ENCODE measurements at places on chromosomes 5 and 9.

- no peak for DNase-seq
These were observed 451.6 kb downstream of the TLE1 start for GRCh38 chr9:81237565-81238231.

DNA sequence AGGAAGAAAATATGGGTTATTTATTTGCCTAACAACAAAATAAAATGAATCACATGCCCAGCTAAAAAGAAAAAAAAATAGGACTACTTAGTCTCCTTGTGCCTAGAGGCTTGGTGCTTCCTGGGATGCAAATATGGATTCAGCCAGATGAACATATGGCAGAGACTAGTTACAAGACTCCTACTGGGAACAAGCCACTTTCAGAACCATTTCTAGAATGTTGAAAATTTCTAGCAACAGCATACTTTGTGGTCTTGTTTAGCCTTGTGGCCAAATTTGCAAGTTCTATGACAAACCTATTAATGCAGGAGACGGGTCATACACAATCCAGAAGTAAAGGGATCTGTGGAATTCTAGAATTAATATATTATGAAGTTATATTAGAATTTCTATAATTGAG is 198.7 kb downstream of the CHSY3 start:
- DNase-seq: no peak

- no peak for DNase-seq
These were observed 45.2 kb downstream of the NEK6 start for GRCh38 chr9:124302921-124303320.

DNA sequence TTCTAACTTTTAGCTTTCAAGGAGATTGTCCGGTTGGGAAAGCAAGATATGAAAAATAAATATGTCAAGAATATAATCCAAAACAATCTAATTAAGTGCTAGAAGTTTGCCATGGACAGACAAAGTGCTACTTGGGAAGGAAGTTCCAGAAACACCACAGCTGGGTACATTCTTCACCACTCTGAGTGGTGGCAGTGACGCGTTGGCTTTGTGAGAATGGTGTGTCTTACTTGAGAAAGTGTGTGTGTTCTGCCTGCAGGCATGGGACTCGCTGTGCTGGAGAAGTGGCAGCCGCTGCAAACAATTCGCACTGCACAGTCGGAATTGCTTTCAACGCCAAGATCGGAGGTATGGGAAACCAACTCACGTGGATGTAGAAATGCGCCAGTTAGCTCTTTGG is 177.2 kb downstream of the PCSK5 start:
- no peak for DNase-seq

DNA sequence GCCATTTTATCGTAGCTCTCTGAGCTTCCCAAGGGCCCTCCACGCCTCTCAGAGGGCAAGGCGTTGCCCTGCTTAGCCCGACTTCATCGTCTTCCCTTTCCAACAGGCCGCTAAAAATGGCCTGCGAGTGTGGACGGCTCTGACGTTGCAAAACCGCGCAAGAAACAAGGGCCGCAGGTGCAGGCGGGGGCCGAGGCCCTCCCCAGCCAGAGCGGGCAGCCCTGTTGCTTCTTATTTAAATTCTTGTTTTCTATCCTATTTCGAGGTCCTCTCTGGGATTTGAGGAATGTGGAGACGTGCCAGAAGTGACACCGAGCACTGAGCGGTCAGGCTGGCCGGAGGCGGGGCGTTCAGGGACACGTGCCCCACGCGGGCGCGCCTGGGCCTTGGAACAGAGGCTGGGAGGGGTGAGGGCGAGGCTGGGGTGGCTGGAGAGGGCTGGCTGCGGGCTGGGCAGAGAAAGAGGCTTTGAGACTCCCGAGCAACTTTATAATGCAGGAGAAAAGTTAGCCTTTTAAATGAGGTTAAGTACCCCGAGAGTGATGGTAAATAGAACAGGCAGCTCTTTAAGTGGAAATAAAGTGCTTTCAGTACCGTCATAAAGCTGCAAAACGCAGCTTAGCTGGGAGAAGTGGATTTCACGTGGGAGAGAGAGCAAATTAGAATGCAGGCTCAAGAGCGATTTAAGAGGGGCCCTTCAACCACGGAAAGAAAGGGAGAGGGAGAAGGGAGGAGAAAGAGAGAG is 243.6 kb downstream of the AUH start:
- DNase-seq: no peak

DNA sequence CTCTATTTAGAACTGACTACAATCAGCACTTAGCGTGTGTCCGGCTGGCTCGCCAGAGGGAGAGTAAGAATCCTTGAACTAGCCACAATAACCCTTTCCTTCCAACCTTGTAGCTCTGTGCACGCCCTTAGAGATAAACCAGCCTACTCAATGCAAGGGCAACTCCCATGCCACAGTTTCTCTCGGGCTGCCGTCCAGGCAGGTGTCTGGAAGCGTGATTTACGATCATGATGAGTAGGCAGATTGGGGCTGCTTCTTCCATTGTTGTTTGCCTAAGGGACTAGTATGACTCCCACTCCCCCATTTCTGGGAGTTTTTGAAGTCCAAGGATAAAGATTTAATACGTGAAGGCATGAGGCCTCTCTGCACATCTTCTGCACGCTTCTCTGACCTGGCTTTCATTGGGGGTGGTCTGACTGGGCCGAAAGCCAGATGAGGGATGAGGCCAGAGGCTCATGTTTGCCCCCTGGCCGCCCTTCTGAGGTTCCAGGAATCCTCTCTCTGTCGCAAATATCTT is 134.0 kb upstream of the MYO10 start:
- DNase-seq: no peak

- DNase-seq: no peak
These were observed 2.5 kb downstream of the CENPP start for GRCh38 chr9:92328225-92328624.

DNA sequence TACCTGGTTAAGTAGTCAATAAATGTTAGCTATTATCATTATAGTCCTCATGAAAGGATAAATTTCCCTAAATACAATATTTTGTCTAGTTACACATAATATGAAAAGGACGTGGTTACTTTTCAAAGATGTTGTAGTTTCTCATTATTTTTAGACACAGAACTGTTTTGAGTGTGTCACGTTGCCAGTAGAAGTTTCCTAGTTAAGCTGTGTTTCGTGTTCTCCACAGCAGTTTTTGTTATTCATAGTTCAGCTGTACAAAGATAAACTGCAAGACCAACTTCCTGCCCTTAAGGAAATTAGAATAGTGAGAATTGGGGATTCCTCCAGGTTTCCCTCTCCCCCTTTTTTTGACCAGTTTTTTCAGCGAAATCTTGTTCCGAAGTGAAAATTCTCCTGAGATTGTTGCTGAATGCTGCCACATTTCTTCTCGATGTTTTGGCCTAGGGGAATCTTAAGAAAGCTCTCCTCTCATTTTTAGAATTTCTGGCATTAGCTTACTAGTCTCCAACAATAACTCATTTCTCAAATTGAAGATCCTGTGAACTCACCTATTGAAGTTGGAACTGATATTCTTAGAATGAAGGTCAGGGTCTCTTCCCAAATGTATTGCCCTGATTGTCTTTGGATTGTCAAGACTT is 176.1 kb downstream of the PAM start:
- DNase-seq: no peak

DNA sequence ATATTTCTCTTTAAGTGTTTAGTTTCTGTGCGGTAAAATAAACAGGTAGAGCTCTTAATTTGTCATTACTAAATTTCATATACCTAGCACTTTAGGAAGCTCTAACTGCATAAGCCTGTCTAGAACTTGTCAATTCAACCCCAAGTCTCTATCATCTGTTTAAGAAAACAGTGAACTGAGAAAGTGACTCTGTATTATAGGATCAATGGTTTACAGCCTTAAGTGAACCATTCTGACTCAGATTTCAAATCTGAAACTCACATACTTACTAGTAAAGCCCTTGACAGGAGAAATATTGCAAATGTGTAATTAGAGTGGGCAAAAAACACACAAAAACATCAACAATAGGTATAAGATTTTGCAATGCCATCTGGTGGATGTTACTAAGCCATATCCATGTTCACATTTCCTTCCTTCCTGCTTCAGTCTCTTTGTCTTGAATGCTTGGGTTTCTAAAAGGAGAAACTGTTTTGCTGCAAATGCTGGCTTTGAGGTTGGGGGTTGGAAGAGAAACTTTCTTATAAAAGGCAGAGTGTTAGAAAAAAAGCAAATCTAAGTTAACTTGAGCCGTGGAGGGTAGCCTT is 101.8 kb downstream of the DOCK8 start:
- DNase-seq: no peak

- DNase-seq: no peak
These were observed 105.6 kb downstream of the NR6A1 start for GRCh38 chr9:124665391-124666058.

- no peak for DNase-seq
These were observed 38.6 kb downstream of the RANBP6 start for GRCh38 chr9:5976674-5977397.

DNA sequence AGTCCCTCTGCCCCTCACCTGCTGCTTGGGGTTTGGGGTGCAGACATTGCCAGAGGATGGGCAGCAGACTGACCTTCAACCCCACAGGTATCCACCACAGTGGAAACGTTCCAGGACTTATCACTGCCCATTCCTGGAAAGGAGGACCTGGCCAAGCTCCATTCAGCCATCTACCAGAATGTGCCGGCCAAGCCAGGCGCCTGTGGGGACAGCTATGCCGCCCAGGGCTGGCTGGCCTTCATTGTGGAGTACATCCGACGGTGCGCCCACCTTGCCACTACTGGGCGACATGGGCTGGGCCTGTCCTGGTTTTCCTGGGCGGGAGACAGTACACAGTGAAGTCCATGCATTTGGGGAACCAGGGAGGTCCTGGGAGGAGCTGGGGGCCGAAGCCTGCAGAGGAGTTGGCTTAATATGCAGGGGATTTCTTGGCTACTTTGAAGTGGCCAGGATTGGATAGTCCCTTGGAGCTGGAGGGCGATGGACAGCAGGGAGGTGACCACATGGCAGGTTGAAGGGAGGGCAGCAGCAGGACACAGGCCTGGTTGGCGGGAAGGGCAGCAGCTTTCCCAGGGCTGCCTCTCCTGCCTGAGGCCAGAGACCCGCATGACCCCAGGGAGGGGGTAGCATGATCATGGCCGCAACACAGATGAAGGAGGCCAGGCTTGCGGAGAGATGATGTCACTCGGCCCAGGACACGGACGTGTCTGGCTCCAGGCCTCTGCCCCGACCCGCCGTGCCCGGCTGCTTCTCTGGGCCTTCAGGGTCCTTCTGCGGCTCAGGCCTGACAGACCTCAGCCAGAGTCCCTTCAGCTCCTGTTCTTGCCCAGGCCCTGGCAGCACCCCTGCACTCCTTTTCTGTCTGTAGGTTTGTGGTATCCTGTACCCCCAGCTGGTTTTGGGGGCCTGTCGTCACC is 34.6 kb downstream of the USP20 start:
- no peak for DNase-seq

GRCh38 chr9:86687788-86688187 is 259.5 kb downstream of the GAS1 start:
- no peak for DNase-seq

DNA sequence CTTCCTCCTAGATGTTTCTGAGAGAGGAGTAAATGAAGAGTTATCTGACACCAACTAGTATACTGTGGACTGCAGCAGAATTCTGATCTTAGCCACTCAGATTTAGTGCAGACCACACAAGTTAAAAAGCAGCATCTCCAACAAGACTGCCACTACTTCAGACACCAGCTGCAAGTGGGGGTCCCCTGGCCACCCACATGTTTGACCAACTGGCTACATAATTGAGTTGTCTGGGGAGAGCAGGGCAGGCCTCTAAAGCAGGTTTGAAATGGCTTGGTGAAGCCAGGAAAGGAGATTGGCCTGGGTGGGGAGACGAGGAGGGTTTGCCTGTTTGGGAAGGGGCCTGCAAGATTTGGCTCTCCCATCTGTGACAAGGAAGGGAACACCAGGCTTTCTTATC is 40.5 kb upstream of the FAM81B start:
- no peak for DNase-seq

GRCh38 chr5:126826619-126827215 is 49.8 kb downstream of the LMNB1 start:
- DNase-seq: no peak

- DNase-seq: no peak
These were observed 315.3 kb downstream of the GABRG2 start for GRCh38 chr5:162382839-162383238.

- no peak for DNase-seq
These were observed 36.2 kb upstream of the AOPEP start for GRCh38 chr9:94690344-94690743.

DNA sequence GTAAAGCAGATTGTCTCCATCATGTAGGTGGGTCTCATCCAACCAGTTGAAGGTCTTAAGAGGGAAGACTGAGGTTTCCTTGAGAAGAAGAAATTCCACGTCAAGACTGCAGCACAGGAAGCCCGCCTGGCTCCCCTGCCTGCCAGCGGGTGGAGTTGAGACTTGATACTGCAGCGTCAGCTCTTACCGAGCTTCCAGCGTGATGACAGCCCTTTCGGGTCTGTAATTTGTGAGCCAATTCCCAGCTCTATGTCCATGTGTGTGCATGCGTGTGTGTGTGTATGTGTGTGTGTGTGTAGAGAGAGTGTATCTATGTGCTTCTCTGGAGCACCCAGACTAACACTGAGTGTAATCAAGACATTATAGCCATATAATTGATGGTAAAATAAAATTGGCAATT is 379.7 kb upstream of the IRX2 start:
- no peak for DNase-seq

Data from T-cell (primary cell).